A549 treated with CORT108297 at 1 μM for 4 hours (cell line): ENCODE measurements at places on chromosomes 3 and 15. TPM values are rescaled to one million over a fixed set of nuclear protein-coding genes. Genes with fewer than 3 reads are reported as not detected.

The GPR27 gene
- 2.7 to 3.6 TPM (median 3.1 TPM) in 5 replicates for total RNA-seq

The IQGAP1 gene
- 119 to 226 TPM (median 123 TPM) in 5 replicates for total RNA-seq

The P2RY1 gene
- 0.36 to 0.49 TPM (median 0.37 TPM) in 5 replicates for total RNA-seq

The CSPG4 gene
- 0.06 to 0.12 TPM (median 0.10 TPM) in 5 replicates for total RNA-seq
